ENCODE measurements at places on chromosomes 7 and 10.
A peak's percentile ranks its signal among the peaks of the same experiment; 100 is the strongest.

- DNase-seq: no peak
Observed at GRCh38 chr7:101112233-101112632, 14.7 kb upstream of the SERPINE1 start.

DNA sequence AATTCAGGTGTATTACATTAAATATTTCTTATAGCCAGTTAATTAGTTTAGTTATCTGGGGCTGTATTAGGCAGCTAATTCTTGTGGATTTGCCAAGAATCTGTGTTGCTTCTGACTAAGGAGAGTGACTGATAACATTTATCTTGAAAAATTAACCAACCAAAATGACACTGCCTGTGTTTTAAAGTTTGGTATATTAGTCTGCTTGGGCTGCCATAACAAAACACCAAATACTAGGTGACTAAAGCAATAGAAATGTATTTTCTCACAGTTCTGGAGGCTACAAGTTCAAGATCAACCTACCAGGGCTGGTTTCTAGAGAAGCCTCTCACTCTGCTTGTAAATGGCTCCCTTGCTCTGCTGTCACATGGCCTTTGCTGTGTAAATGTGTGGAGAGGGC lies 12.9 kb downstream of the EXOC4 start:
- DNase-seq: no peak

DNA sequence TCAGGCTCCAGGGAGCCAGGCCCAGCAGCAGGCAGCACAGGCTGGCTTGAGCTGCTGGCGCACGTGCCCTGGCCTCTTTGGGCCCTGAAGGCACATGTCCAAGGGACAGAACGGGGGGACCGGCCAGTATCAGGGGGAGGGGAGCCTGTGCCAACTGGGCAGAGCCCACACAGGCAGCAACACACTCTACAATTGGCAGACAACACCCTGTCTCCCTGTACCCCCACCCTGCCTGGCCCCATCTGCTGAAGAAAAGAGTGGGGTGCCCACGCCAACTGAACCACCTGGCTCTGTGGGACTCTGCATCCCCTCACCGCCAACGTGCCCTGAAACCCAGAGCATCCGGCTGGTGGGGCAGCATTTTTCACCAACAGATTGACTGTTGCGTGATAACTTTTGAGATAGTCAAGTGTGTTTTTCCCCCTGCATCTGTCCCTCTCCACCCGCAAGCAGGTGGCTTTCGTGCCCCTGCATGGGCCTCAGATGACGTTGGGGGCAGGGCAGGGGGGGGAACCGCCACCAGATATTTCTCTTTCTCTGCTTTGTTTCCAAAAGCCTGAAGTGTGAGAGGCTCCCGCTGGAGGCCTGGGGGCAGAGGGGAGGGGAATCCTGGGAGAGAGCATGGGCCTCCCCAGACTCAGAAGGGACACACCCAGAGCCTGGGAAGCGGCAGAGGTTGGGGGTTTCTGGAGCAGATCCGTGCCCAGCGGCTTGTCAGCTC lies 21.8 kb downstream of the SLIT1 start:
- DNase-seq: peak; percentile 35

DNA sequence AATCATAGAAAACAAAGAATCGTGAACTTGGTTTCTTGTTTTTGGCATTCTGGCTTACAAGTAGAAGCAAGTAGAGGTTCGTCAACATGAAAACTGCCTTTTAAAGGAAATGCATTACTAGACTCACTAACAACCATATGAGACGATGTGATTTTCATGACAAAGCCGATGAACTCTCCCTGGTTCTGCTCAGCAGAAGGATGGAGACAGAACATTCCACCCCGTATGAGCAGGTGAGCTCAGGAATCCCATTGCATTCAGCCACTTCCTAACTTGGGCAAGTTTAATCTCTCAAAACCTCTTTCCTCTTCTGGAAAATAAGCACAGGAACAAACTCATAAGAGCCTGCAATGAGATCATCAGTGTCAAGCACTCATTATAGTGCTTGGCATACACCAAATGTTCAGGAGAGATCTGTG lies 57.4 kb upstream of the SVIL start:
- DNase-seq: no peak

GRCh38 chr10:33566426-33566825 lies 232.0 kb upstream of the NRP1 start:
- DNase-seq: peak; percentile 65

DNA sequence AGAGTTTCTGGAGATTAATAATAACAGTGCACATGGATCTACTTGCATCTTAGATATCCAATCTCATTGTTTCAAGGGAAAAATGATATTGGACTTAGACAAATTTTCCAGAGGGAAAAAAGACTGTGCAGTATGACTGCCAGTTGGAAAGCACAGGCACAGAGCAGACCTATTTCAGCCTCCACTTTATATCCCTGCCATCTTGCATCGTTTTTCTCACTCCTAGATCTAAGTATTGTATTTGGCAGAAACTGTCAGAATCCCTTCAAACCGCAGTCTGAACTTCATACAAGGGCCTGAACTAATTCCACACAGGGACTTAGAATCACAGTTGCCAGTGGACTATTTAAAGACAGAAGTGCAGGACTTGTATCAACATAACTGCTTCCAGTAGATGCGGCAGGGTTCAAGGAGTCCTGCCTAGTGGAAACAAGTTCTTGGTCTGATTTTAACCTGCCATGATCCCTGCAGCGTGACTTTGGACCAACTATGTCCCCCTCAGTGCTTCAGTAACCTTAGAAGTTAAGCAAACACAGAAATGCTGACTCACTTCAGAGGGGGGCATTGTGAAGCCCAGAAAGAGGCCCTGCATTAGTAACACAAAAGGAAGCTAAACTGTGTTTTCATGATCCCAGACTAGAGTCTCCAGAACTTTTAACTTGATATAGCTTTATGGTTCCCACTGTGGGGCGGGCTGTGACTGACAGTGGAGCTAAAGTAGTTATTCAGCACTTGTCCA lies 95.7 kb upstream of the PALS2 start:
- DNase-seq: peak; percentile 49

All from neural progenitor cell (in vitro differentiated cells).